ENCODE measurements at places on chromosomes 3 and 15.
A peak's percentile ranks its signal among the peaks of the same experiment; 100 is the strongest.

- no peak for DNase-seq
Measured at GRCh38 chr3:110178965-110179364, 841.6 kb upstream of the DPPA4 start.

DNA sequence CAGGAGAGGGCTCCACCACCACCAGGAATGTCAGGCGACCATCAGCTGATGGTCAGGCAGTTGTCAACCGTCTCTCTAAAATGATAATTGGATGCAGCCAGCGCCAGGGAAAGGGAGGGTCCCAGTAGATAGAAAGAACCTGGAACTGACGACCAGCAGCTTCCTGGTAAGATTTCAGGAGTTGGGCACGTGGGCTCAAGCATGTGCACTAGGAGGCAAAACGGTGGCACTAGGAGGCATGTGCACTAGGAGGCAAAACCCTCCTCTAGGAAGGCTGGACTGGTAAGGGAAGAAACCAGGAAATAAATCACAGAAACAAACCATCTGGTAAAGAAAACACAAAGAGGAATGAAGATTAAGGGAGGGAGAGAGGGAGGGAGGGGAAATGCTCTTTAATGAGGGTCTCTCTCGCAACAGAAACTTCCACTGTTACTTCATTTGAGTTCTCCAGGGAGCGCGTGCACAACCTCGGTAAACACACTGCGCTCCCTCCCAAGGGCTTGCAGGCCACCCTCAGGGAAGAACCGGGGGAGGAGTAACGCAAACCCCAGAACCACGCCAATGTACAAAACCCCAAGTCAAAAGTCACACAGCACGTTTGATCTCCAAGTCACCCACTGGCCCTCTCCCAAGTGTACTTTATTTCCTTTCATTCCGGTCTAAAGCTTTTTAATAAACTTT is 116.7 kb downstream of the XXYLT1 start:
- DNase-seq: no peak

DNA sequence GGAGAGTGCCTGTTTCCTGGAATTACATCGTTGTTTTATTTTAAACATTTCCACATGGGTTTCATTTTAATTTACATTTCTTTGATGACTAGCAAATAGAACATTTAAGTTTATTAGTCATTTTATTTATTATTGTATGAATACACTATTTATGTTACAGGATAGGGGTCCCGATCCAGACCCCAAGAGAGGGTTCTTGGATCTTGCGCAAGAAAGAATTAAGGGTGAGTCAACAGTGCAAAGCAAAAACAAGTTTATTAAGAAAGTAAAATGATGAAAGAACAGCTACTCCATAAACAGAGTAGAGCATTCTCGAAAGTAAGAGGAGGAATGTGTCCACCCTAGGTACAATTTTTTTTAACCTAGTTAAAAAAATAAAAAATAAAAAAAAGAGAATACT is 539.5 kb downstream of the NAALADL2 start:
- no peak for DNase-seq

- DNase-seq: no peak
Measured at GRCh38 chr15:60486742-60487141, 7.8 kb upstream of the ICE2 start.

- DNase-seq: peak; percentile 67
Measured at GRCh38 chr15:45162771-45163507, 24.8 kb downstream of the SHF start.

GRCh38 chr3:139259398-139259797 is 84.4 kb upstream of the MRPS22 start:
- no peak for DNase-seq

DNA sequence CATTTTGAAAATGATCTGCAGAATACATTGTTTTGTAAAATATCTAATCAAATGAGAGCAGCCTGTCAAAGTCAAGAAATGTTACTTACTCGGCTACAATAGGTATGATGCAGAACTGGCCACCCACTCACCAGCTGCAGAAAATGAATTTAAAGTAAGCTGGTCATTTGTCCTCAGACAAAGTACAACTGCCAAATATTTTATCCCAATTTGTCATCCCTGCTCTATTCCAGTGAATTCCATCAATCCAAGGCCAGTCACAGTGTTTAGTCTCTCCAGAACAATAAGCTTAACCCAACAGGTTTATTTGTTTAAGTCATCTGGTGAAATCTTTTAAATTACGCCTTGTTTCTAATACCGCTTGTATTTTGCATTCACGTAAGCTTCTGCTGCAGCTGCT is 46.6 kb upstream of the TCF12 start:
- no peak for DNase-seq

GRCh38 chr3:65535260-65535659 is 503.5 kb downstream of the MAGI1 start:
- DNase-seq: no peak

DNA sequence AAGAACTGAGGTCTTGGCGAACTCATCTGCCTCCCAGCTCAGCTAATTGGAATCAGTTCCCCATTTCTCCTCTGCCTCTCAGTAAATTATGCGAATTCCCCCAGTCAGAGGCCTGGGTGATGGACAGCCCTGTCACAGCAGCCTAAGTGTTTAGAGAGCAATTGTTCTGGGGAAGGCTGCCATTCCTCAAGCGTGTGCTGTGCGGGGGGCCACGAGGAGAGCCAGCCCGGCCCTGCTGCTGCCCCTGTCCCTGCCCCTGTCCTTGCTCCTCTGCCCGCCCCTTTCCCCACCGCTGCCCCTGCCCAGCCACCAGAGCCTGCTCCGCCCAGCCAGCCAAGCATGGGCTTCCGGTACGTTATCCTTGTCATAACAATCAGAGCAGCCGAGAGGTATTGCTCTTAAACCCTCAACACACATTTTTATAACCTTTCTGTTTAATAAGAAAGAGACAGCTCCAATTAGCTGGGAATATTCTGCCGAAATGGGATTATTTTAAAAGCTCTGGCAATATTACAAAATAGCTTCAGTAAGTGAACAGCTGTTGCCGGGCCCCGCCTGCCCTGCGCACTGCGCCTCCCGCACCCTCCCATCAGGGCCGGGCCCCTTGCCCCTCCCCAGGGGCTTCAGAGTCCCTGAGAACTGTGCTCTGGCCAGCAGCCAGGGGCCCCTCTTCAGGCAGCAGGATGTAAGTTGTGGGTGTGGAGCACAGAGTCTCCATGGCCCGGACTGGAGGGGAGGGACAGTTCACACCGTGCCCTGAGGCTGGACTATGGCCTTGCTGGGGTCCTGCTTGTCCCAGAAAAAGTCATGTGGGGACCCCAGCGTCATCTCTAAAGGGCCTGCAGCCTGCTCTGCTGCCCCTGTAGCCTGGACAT is 12.4 kb upstream of the CACNA2D2 start:
- DNase-seq: peak; percentile 59

GRCh38 chr15:43132830-43133429 is 456 bp upstream of the TMEM62 start:
- DNase-seq: no peak

GRCh38 chr15:45429941-45430792 is 51.8 kb upstream of the GATM start:
- peak; percentile 58 for DNase-seq

DNA sequence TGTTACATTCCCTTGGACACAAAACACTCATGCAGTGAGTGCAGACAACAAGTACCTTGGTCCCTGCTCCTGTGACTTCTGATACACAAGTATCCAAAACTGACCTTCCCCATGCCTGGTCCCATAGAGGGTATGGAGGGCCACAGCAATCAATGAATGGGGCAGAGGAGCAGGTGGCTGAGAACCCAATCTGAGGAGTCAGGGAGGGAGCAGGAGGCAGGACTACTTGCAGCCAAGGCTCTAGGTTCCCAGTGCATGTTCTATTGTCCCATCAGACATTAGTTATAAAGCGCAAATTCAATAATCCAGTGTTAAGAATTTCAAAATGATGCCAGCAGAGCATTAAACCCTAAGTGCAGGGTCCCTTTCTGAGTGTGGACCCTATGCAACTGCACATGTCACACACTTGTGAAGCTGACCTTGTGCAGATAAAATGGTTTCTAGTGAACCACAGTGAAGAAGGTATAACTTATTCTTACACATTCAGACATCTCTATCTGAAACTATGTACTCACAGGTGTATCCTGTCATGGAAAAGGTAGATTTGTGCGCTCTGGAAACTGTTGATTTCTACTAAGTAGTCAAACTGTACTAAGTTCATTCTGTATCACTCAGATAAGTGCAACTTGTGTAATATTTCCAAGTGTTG is 107.3 kb upstream of the ABI3BP start:
- DNase-seq: no peak

DNA sequence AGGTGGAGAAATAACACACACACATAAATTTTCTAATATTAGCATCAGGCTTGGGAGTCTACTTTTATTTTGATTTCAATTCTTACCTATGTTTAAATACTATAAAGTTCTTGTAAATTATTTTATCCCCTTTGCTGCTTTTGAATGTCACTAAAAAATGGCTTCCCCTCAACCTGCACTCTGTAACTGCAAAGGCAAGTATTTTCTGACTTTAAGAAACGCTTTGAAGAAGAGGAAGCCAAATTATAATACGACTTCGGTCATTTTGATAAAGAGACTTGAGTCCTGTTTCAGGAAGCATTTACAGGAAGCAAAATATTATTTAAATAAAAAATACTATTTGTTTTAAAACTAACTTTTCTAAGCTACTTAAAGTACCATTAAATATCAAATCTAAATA is 627.7 kb upstream of the AGTR1 start:
- no peak for DNase-seq

DNA sequence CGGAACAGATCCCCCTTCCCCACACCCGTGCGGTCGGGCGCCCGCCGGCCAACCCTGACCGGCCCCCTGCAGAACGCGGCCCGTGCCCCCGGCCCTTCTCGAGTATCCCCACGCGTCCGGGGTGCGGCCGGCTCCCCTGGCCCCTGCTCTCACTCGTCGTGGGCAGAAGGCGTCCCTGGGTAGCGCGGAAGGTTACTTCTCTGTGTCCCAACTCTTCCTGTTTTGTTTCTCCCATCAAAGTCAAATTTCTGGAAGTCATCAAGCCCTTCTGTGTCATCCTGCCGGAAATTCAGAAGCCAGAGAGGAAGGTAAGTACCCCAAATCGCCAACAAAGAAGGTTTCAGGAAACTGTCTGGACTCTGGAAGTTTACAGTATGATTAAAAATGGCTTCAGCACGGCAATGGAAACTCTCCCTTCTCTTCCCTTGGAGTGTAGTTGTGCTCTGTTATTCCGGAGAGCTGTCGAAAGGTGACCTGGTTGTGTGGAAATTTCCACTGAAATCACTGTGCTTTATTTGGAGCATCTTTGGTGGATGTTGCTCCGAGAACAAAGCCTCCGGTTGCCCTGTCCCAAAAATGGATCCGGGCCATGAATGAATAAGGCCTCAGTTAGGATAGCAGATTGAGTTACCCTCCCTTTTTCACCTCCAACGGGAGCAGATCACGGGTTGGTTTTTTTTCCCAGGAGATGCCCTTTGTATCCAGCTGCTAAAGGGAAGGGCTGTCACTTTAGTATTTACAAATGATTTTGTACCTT is 536 bp downstream of the SEC61A1 start:
- DNase-seq: peak; percentile 29

DNA sequence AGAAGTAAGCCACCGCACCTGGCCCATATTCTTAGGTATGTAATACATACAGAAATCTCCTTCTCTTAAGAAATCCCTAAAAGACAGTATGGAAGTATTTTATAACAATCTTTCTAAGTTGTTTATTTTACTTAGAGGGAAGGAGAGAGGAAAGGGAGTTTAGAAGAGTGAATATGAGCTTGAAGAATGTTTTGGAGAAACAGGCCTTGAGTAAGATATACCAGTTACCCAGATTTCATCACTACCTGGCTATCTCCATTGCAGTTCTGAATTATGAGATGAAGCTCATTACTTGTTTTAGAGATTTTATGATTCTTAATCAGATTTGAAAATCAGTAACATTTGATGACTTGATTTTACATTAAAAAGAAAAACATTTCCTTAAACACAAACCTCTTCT is 71.9 kb downstream of the DCUN1D1 start:
- no peak for DNase-seq

DNA sequence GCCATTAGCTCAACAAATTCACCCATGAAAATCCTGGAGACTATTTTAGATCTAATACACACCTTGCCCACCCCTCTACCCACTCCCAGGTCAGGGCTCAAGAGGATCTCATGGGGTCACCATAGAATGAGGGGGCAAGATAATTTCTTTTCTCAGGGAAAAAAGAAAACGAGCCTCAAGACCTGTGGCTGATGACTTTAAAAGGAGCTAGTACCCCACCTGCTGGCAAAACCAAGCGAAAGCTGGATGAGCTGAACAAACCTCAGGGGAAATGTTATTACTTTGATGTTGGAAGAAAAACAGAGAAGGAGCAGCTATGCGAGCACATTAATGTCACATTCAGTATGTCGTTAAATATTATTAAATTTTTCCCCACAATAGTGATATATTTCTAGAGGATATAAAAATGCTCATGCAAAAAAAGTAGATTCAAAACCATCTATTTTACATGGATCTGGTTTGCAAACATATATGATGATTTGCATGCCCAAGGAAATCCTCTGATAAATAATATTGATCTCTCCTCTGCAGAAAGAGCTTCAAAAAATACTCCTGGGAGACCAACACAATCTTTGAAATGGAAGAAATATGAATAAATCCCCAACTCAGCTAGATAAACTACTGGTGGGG is 37.7 kb downstream of the PLD1 start:
- peak; percentile 86 for DNase-seq

DNA sequence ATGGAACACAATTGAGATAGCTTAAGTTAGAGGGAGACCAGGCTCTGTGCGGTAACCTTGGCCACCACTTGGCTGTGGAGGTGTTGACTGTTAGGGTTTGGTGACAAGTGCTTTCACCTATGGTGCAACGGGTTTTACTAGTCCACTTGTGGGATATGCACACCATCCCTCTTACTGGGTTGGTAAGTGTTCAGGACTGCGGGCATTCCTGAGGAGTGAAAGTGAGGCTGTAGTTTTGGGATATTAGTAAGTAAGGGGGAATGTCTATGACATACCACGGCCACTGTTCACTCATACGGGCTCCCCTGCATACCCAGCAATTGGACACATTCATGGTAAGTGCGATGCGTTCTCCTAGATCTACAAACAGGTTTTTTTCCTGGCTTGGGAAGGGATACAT is 8.0 kb upstream of the RAD54L2 start:
- DNase-seq: no peak

GRCh38 chr3:38687321-38687720 is 37.8 kb upstream of the SCN5A start:
- no peak for DNase-seq

- DNase-seq: no peak
Measured at GRCh38 chr3:52495777-52496602, 852 bp downstream of the STAB1 start.

- no peak for DNase-seq
Measured at GRCh38 chr3:77227567-77227966, 187.7 kb downstream of the ROBO2 start.

- DNase-seq: no peak
Measured at GRCh38 chr3:188488801-188489200, 334.8 kb downstream of the LPP start.

GRCh38 chr3:173395412-173396181 is 1.9 kb upstream of the NLGN1 start:
- peak; percentile 93 for DNase-seq

Data from muscle of back (tissue), 13 donors.